ENCODE measurements at places on chromosomes 5 and 9.
A peak's percentile ranks its signal among the peaks of the same experiment; 100 is the strongest.

GRCh38 chr5:91126448-91126847, 256.7 kb downstream of the ARRDC3 start:
- DNase-seq, result no peak

DNA sequence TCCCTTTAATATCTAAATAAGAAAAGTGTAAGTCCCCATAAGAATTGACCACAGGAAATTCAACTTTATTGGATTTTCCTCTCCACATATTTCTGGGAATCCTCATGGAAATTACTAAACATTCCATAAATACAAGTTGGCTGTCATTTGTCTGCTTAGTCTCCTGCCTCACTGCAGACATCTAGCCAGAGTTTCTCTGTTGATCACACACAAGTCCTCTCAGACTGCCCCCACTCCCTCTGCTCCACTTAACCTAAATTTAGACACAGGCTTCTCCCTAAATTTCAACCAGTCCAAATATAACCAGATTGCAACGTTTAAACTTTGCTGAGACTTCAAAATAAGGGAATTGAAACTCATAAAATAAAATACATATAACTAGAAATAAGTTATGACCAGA, 982.1 kb downstream of the DTWD2 start:
- no peak for DNase-seq

DNA sequence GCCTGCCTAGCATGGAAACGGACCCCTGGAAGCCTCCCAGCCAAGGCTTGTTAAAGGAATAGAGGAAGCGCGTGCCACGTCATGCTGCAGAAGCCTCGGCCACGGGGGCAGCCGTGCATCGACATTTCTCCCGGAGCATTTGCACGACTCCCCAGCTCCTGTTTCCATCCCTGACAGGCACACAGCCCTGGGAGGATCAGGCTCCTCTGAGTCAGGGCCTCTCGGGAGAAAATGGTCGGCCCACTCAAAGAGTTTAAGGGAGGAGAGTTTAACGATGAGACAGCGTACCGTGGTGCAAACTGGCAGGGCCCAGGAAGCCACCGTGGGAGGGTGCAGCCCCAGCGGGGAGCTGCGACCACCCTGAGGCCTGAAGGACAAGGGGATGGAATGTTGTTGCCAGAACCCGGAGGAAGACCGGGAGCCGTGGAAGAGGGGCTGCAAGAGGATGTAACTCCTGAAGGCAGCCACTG, 213.6 kb downstream of the PAX5 start:
- no peak for DNase-seq

DNA sequence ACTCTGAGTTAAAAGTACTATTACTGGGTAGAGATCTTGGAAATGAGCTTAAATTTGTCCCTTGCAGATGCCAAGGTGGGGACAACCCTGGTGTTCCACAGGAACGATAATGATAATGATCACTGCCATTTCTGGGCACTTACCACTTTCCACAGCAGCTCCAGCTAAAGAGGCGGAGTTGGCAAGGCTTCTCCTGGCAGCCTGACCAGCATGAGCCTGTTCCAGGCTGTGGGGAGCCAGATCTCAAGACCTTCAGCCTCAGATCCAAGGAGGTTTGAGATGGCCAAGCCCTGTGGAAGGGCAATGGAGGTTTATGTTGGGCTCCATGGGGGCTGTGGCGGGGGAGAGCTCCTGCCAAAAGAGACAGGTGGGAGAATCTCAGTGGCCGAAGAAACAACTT, 244.9 kb upstream of the MVB12B start:
- DNase-seq, result no peak

GRCh38 chr9:13431222-13431536, 151.7 kb upstream of the MPDZ start:
- DNase-seq, result no peak

GRCh38 chr9:73089304-73089985, 62.2 kb upstream of the ANXA1 start:
- no peak for DNase-seq

DNA sequence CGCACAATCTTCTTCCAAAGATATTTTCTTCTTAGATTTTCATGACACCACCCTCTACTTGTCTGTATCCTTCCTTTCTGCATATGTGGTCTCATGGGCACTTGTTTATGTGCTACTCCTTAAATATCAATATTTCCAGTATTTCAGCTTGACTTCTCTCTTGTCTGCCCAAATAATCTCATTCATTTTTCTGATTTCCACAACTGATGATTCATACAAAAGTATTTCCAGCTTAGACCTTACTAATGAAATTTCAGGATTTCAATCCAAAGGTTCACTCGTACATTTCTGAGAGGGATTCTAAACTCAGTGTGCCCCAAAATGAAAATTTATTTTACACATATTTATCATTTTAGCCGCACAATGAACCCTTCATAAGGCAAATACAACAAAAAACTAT, 928.9 kb upstream of the C9orf72 start:
- no peak for DNase-seq

DNA sequence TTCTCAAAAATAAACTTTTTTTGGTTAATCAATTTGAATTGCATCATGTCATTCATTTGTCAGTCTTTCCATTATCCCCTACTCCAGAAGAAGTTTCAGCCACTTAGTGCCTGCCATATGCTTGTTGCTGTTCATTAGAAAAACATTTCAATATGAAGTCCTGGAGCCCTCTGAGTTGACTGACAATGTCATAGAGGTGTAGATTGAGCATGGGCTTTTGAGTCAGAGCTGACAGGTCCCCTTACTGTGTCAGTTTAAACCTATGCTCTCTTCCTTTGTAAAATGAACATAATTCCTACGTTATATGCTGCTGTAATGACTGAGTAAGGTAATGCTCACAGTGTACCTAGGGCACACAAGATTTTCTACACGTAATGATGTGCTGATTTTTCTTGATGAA, 114.0 kb downstream of the CTNND2 start:
- DNase-seq, result no peak

DNA sequence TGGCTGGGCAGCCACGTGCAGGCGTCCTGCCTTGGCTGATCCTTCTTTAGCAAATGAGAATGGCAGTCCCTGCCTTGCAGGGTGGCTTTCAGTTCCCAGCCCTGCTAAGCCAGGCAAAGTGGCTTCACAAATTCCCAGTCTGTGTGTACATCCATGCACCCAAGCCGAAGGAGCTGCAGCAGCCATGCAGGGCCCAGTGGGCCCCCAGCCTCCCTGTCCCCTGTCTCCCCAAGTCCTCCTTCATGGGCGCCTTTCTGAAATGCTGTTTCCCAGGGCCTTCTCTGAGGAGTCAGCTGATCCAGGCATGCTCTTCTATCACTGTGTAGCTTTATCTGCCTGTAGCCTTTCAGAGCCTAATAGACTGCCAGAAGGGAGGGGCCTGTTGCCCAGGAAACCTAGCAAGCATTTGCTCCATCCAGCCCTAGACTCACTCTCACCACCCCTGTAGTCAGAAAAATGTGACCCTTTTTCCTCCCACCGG, 47.4 kb upstream of the SHC3 start:
- DNase-seq, result no peak

DNA sequence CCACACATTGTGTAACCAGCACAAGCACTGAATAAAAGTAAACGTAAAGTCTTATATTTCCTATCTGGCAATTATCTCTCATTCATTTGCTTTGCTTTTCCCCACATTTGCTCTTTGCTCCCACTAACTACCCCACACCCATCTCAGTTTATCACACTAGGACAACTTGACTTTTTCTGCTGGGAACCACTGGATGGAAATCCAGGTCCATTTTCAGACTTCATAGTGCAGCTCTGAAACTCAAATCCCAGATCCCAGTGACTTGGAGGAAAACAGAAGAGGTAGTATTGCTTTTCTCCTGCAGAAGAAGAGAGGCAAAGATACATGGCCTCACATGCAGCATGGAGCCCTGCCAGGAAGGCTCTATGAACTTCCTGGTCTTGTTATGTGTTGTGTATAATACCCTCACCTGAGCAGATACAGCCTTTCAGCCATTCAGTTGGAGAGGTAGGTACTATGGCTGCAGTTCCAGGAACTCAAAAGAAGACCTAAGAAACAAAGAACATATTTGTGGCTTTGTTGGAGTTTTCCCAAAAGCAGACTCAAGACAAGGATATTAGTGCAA, 90.0 kb upstream of the NIPBL start:
- DNase-seq, result no peak

DNA sequence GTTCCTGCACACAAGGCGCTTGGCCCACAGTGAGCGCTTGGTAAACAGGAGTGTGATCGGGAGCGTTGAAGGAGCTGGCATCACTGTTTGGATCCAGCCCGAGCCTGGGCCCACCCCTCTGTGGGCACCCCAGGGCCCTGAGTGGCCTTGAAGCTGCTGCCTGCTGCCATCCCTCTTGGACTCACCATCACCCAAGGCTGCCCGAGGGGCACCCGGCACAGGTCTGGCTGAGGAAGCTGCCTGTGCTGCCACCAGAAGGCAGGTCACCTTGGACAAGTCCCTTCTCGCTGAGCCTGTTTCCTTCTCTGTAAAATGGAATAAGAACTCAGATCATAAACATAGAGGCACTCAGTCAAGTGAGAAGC, 53.6 kb downstream of the LRSAM1 start:
- no peak for DNase-seq

DNA sequence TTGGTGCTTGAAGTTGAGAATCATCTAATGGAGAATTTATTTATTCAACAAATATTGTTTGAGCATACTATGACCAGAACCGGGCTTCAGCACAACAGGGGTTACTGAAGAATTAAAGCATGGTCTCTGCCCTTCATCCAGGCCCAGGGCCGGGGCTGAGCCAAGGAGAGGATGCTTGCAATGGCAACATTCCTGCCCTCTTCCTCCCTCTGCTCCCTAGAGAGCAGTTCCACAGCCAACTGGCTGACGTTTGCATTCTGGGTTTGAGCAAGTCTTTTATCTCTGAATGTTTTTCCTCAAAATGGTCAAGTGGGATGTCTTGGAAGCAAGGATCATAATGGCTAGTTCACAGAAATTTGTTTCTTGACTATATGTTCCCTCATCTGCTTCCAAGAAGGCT, 80.7 kb downstream of the GLDC start:
- DNase-seq, result no peak

DNA sequence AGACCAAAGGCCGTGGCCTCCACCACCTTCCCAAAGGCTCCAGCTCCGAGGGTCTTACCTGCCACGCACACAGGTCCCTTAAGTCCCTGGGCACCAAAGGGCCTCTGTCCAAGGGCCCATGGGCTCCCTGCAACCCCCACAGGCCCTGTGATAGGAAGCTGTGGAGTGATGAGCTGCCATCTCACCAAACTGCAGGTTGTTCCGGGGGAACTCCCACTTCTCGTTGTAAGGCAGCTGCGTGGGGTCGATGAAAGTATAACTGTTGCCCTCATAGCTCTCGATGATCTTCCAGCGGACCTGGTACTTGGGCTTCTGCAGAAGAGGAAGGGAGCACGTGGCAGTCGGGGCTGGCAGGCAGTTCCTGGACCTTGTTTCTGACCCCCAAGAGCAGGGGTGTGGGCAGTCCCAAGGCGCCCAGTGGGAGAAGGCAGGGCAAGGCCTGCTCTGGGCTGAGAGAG, 24.8 kb downstream of the CSF1R start:
- DNase-seq, result no peak

GRCh38 chr9:15711531-15711930, 158.7 kb downstream of the CCDC171 start:
- DNase-seq, result no peak

- DNase-seq, result no peak
These were observed 15.1 kb downstream of the ZFAND5 start for GRCh38 chr9:72349911-72350310.

DNA sequence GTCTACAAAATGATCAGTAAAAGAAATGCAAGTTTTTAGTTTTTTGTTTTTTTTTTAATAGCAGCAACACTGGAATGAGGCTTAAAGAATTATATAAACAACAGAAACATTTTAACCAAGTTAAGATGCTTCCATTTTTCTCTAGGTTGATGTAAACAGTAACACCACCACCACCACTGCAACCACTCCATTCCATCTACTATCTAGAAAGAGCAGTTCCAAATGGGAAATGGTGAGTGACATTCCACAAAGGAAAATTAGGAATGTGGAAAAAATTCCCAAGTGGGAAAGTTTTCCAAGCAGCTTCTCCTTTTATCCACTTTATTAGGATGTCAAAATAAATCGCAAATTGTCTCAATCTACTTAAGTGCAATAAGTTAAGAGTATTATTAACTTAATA, 32.6 kb downstream of the SLC38A9 start:
- DNase-seq, result no peak

- DNase-seq, result no peak
These were observed 340.6 kb downstream of the MTRR start for GRCh38 chr5:8209500-8209899.

- peak; percentile 79 for DNase-seq
These were observed at the start of gene DCAF10 for GRCh38 chr9:37800631-37801286. DCAF10 (plus strand) TSS chr9:37800797; CDS start chr9:37800867, 70 bp downstream.

DNA sequence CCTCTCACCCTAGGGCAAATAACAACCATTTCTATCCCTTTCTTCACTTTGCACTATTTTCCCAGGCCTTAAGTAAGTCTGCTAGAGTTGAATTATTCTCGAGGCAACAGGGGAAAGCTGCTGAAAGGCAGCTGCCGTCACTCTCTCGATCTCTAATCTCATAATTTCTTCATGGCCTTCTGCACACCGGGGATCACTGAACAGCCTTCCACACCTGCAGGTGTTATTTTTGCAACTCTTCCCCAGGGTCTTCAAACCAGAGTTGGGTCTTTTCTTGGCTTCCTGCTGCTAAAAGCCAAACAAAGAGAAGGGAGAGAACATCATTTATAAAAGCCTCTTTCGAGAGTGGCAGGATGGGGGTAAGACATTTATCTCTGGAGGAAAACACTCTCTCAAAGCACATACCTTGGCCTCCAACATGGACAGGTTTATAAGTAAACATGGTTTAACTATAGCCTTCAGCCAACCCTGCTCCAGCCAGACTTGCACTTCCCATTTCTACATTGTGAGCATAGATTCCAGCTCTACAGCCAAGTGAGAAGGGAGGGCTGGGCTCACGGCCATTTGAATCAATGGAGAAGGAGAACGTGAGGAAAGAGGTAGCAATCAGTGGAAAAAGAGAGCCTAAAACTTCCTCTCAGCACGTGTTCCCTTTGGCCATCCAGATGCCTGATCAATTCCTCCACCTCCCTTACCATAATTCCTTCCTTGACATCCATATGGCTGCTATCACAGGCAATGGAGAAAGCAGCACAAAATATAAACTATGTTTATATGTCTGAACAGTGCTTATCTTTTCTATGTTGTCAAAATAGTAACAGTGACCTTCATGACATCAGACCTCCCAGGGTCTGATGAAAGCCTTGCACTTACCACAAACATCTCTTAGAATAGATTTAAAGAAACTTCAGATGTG, 464.9 kb downstream of the TLE1 start:
- DNase-seq, result no peak

DNA sequence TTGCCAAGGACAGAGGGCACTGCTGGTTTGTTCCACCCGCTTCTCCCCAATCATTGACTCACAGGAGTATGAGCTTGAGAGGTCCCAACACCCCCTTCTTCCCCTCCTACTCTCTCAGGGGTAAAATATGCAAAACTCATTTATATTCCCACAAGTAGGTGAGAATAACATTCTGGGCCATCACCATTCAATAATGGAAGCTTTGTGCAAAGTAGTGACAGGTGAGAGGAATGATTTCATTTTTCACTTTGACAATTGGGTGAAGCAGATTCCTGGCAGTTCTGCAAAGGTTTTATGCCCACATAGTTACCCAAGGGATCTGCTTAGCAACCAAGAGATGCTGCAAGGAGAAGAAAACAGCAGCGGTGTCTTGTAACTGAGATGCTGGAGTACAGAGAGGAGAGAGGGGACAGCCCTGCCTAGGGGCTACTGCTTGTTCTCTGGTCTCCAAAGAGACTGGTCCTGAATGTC, 137.6 kb downstream of the CMYA5 start:
- DNase-seq, result no peak

GRCh38 chr5:509611-510185, 14.6 kb downstream of the SLC9A3 start:
- no peak for DNase-seq
